ENCODE measurements at places on chromosomes 5 and 9.

DNA sequence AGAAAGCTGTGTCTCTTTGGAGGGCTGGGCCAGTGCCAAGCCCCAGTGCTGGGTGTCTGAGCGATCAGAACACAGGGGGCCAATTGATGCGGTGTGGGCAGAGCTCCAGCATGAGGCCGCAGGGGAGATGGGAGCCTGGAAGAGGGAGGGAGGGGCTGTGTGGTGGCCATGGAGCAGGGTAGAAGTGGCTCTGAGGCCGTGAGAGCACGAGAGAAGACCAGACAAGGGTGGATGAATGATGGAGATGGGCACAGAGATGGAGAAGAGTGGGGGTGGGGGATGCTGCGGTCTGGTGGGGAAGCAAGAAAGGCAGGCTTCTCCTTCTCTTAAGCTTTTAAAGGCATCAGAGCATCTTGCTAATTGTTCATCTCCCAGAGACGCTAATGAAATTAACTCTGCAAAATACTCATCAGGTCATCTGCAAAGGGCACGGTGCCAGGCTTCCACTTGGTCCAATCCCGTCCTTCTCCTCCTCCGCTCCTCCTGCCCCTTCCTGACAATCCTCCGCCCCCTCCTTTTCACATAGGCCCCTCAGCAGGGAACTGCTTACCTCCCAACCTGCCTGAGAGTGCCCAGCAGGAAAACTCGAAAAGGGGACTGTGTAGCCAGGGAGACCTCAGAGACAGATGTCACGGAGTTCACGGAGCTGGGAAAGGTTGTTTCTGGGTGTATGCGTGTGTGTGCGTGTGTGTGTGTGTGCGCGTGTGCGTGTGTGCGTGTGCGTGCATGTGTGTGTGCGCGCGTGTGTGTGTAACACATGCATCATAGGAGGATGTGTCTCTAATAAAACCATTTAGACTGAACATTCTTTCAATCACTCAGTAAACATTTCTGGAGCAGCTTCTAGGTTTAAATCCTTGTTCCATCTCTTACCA, 7.1 kb upstream of the UNC5A start:
- no peak for DNase-seq

GRCh38 chr5:32842813-32843530, 131.9 kb downstream of the NPR3 start:
- DNase-seq = no peak

- DNase-seq = no peak
These were observed 1.9 kb downstream of the DAPK1 start for GRCh38 chr9:87499424-87500017.

DNA sequence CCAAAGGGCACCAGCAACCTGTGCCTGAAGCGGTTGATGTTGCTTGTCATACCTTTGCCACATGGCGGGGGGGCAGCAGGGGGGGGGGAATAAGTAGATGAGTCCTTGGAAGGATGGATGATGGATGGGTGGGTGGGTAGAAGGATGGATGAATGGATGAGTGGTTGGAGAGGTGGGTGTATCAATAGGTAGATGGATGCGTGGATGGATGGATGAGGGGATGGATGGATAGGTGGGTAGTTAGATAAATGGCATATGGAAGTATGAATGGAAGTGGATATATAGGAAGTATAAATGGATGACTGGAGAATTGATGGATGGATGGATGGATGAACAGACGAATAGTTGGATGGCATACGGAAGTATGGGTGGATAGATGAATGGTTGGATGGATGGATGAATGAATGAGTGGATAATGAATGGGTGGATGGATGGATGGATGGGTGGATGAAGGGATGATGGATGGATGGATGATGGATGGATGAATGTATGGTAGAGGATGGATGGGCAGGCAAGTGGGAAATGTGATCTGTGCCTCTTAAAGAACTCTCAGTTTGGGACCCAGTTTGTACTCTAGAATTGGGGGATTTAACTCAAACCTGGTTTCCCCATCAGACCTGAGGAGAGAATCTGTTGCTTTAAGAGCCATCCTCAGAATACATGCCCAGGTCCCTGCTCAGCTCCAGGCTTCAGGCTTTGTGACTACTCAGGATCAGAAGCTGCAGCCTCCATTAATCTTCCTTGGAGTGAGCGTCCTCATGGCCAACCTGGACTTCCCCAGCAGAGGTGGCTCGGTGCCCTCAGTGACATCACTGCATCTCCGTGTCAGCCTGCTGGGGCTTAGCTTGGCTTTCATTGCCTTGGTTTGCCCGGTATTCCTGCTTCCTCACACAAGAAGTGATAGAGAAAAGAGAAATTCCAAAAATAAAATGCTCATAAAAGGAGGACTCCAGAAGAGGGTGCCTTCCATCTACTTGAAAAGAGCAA, 27.6 kb upstream of the SUSD3 start:
- DNase-seq = no peak

GRCh38 chr5:3510642-3511417, 84.8 kb upstream of the IRX1 start:
- no peak for DNase-seq

DNA sequence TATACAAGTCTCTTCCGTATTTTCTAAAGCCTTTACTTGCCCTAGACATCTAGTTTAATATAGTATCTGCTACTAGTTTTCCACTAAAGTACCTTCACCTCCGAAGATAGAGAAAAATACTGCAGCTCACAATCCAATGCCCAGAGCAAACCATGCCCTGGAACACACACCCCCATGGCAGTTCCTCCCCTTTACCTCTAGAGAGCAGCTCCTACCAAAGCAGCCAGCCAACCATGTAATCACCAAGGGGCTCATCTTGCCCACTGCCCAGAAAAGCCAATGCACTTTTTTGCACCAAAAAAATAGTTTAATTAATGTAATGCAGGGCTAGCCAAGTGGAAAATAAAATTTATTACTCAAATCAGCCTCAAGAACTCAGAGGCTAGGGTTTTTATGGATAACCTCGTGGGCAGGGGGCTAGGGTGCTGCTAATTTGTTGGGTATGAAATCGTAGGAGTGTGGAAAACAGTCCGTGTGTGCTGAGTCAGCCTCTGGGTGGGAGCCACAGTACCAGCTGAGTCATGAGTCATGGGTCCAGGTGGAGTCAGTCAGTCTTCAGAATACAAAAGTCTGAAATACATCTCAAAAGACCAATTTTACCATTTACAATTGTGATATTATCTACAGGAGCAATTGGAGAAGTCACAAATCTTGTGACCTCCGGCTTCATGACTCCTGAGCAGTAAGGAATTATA, 120.1 kb upstream of the ACO1 start:
- DNase-seq = no peak

DNA sequence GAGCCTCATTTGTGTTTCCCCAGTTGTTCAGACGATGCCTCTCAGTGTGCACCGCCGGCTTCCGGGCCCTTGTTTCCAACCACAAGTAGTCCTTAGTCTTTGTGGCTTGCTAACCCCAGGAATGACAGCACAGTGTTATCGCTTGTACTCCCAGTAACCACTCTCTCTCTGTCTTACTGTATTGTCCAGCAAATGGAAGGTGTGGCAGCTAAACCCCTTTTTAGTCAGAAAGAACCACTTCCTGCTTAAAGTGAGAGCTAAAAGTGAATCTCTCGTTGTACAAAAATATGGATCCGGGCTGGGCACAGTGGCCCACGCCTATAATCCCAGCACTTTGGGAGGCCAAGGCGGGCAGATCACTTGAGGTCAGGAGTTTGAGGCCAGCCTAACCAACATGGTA, 61.3 kb downstream of the ENC1 start:
- peak; percentile 72 for DNase-seq

DNA sequence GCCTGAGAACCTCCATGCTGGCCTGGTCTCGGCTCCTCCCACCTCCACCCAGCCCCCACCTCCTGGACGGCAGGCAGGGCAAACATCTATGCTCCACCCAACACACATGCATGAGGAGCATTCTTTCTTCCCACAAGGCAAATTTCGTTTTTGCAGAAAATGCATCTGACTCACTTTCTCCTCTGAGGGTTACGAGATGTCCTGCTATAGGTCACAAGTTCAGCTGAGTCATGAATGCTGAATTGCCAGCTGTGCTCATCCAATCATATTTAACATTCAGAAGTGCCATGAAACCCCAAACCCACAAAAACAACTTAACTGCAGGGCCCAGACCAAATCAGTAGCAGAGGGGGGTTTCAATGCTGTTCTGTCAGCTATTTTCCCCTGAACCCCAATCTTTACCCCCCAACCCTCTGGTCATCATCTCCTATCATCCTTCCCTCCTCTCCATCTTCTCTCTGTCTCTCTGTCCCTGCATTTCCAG, 39.0 kb upstream of the OSMR start:
- peak; percentile 97 for DNase-seq

- no peak for DNase-seq
These were observed 4.0 kb upstream of the TEX48 start for GRCh38 chr9:114685951-114686350.

- no peak for DNase-seq
These were observed 70.4 kb upstream of the SNX2 start for GRCh38 chr5:122704247-122705036.

DNA sequence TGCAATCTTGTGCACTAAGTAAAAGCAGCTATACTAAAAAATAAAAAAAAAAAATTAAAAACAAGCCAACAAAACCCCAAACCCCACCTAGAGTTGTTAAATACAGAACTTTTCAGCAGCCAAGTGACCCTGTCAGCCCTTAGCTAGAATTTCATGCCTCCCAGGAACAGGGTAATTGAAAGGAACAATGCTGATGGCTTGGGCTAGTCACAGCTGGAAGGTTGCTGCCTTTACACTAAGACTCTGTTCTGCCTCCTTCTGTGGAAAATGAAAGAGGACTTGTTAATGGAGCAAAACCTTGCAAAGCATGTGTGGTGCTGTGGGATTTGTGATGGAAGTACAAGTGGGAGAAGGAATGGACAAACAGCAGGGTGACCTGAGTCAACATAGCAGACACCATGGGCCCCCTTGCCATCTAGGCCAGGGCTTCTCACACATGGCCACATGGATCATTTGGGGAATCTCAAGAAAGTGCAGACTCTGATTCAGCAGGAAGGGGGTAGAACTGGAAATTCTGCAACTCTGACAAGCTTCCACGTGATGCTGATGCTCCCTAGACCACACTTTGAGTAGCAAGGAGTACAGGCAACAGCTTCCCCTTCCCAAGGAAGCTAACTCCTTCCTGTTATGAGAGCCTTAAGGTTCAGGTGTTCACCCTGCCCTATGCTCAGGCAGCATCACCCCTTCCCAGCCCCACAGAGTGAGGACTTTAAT, 14.9 kb upstream of the TMEM252 start:
- no peak for DNase-seq

- no peak for DNase-seq
These were observed 456.3 kb upstream of the WWC1 start for GRCh38 chr5:167835146-167835545.

GRCh38 chr9:121510766-121511550, 11.3 kb upstream of the GGTA1 start:
- no peak for DNase-seq

- no peak for DNase-seq
These were observed 143.3 kb upstream of the ADAMTSL1 start for GRCh38 chr9:18330401-18331309.

DNA sequence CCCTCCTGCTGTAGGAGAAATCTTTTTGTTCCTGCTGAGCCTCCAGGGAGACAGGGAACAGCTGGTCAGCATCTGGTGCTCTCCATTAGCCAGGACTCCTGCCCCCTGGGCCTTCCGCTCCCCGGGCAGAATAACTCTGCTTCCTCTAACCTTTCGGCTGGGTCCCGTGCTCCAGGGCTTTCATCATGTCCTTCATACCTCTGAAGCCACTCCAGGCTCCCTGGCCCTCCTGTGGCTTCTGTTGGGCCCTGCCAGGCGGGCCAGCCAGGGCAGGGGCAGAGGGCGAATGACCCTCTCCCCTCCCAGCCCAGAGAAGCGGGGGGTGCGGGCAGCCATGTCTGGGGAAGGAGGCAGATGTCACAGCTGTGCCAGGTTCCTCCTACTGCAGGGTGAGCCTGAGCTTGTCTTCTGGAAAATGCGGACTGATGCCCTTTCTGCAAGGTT, 81.7 kb upstream of the LMX1B start:
- no peak for DNase-seq

DNA sequence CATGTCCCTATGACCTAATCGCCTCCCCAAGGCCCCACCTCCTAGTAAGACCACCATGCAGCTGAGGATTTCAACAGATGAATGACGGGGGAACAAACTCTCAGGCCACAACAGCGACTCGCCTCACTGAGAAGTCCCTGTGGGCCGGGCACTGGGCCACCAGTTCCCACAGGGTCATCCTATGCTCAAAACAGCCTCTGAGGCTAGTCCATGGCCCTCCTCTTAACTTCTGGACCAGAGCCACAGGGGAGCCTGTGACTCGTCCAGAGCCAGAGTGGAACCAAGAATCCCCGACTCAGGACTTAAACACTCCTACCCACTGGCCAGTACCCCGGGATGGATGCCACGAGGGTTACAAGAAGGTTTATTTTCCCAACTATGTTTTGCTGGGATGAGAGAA, 12.3 kb downstream of the GFPT2 start:
- DNase-seq = no peak

DNA sequence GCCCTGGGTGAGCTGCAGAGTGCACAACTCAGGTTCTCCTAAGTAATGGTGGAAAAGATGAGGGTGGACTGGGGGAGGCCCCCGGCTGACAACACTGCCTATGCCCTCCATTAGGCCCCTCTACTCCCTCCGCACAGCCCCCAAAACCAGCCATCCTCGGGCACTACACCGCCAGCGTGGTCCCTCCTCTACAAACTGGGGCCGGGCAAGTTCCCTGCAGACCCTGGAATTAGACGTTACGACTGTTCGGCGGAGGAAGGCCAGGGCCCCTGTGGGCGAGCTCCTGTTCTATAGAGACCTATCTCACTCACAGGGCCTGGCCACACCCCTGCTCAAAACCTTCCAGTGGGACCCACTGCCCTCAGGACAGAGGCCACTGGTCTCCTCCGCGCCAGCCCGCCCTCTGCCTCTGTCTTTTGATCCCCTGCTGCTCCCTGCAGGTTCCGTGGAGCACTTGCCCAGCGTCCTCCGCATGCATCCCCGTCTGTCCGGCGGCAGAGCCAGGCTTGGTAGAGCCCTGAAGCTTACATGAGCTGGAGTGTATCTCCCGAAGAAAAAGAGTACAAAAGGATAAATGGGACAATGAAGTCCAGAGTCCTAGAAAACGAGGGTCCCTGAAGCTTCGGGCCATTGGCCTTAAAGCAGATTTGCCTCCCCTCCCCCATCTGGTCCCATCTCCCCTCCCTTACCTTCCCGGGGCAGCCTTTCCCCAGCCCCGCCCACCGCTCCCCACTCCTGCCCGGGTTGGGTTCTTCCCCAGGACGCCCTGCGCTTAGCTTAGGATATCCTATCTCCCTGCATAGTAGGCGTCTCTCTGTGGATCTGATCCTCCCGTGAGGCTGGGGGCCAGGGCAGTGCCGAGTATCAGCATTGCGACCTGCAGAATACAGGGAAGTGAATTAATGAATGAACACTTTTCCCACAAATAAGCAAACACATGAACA, 71.3 kb downstream of the HRH2 start:
- no peak for DNase-seq

GRCh38 chr9:14321517-14322130, 7.7 kb upstream of the NFIB start:
- DNase-seq = no peak

DNA sequence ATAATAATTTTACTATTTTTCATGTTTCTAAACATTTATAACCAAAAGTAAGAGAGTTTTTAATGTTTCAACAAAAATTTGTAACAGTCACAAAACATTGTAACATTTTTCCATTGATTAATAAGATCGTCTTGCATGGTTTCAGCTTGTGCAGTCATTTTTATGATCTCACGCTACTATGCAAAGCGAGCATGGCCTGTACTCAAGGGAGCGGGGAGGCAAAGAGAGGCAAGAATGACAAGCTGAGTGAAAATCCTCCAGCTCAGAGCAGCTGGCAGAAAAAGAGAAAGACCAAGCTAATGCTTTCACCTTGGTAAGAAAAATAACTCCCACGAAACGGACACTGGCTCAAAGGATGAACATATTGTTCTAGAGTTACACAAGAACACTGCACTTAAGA, 90.0 kb upstream of the SV2C start:
- DNase-seq = no peak

- peak; percentile 19 for DNase-seq
These were observed 14.9 kb upstream of the WNT8A start for GRCh38 chr5:138068742-138069600.

Data from non-pigmented ciliary epithelial cell (primary cell).